ENCODE measurements at places on chromosomes 16 and 17.

- DNase-seq = no peak
These were observed 2.0 kb downstream of the PPP1R9B start for GRCh38 chr17:50148226-50149090.

DNA sequence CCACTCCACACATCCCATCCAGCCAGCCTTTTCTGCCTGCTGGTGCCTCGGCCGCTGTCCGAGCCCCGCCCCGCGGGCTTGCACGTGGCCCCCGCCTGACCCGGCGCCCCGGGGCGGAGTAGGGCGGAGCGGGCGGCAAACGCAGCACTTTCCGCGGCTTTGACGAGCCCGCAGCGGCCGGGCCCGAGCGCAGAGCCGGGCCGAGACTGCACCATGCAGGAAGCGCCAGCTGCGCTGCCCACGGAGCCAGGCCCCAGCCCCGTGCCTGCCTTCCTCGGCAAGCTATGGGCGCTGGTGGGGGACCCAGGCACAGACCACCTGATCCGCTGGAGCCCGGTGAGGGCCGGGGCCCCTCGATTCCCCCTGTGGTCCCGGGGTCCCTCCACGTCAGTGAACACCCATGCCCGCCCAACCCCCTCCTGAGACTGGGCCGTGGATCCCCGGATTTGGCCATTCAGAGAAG, at the start of gene HSF4:
TSS of gene HSF4 (plus strand) at position 147 of the 463 bp plus-strand sequence. CDS start at position 214, 67 bp downstream.
- peak; percentile 31 for DNase-seq

DNA sequence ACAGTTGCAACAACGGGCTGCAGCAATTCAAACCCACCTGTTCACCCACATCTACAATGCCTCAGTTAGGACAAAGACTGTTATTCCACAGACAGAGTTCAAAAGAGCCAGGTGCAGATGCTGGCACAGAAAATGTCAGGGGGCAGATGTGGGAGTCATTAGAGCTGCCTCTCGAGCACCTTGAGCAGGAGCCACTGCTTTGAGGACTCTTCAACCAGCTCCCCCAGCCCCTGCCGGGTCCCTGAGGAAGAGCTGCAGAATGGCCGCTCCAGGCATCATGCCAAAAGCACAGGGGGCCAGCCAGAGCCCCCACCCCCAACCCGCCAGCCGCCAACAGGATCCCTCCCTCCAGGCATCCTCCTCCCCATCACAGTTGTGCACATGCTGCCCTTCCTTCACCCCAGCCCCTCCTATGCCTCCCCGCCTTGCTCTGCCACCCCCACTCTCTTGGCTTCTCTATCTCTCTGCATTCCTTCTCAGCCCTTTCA, 20.8 kb downstream of the C17orf67 start:
- no peak for DNase-seq

DNA sequence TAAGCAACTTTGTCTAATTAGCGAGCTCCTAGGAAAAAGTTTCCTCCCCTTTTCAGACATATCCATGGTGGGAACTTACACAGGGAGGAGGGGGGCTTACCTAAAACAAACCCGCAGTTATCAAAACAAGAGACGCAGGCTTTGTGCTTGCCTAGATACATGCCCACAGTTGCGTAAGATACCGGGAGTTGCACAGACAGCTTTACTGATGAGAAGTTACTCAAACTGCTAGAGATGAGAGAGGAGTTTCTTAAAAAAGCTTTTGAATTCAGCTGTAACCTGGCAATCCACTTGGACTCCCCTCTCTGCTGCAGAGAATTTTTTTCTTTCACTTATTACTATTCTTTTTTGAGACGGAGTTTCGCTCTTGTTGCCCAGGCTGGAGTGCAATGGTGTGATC, 6.8 kb upstream of the ZP2 start:
- DNase-seq = no peak

DNA sequence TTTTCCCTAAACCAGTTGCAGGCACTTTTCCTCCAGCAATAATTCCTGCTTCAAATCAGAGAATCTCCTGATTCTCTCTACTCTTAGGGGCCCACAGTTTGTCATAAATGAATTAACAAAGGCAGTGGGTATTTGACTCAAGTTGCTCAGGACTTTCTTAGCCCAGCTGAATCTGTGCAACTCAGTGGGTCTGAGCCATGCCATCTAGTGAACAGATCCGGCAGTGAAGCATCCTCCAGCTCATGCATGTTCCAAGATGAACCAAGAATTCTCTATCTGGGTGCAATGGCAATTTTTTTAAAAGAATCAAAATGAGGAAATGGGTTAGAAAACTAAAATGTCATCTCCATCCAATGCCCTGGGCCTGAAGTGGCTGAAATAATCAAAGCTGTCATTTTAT, 575.2 kb upstream of the CDH11 start:
- no peak for DNase-seq

DNA sequence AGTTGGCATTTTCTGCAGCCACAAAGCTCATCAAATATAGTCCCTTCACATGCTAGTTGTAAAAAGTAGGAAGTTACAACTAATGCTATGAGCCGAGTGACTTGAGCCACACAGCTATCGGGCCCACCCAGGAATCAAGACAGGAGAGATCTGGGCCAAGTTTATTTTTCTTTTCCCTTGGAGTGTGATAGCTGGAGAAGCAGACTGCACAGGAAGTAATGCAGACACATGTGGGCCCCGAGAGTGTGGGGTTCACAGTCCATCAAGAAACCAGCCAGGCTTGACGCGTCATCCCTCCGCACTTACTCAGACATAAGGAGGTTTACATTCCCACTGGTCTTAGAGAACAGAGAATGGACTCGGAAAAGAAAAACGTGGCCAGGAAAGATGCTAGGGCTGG, 403.1 kb upstream of the CDH11 start:
- DNase-seq = no peak

- no peak for DNase-seq
These were observed 16.9 kb downstream of the GRIN2C start for GRCh38 chr17:74842599-74843351.

DNA sequence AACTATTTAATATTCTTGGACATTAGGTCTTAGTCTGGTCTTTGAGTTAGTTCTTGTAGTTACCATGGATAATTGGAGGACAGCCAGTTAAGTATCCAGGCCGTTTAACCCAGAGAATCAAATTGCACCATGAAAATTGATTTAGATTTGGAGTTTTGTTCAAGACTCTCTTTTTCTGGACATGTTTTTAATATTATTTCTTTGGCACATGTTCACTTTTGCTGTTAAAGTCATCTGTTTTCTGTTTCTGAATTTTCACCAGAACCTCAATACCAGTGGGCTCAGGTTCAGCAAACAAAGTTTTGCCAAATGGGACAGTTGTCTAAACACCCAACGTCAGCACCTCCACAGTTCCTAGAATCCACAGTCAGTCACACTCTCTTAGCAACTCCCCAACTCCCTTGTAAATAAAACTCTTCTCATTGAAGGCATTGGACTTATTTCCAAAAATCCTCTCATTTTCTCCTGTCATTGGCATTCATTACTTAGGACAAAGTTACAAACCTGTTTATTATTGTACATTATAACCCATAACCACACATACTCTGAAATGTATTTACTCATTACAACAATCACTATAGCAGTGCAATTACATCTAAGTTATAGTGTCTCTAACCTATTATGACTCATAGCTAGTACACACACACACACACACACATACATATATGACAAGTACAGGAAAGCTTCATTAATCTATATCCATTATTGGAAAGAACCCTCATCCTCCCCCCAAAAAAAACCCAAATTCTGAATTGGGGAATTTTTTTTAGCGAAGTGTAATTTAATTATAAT, 33.5 kb upstream of the DNAH9 start:
- peak; percentile 32 for DNase-seq

GRCh38 chr16:70432356-70432722, 6.6 kb downstream of the ST3GAL2 start:
- DNase-seq = no peak

DNA sequence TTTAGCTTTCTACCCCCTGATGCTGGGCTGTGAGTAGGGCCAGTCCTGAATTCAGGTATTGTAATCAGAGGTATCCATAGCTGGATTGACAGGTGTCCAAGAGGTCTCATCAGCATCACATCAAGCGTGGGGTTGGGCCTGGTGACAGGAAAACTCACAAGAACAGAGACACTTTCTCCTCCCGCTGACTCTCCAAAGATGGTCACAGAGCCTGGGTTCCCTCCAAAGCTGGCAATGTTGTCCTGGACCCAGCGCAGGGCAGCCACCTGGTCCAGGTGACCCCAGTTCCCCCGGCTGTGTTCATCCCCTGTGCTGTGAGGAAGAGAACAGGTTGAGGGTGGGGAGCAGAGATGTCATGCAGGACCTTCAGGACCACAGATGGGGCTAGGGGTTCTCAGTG, 11.7 kb downstream of the CES1 start:
- no peak for DNase-seq

- DNase-seq = no peak
These were observed 7.9 kb downstream of the CLUAP1 start for GRCh38 chr16:3508736-3509135.

GRCh38 chr17:72684405-72685020, 408.0 kb downstream of the SLC39A11 start:
- no peak for DNase-seq

DNA sequence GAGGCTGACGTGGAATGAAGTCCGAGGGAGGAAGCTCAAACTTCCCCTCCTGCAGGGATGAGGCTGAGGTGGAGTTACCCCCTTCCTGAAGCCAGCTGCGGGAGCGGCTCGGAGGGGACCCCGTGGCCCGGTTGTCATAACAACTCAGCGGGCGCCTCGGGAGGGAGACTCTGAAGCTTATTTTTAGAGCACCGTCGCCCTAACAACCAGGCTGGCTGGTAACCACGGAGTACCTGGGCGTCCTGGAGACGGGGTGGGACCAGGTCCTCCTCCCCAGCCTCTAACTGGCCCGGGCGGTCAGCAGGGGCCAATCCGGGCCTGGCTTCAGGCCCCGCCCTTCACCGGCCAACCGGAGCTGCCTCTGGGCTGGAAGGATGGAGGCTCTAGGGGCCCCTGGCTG, 27.7 kb downstream of the NECAB2 start:
- DNase-seq = no peak

DNA sequence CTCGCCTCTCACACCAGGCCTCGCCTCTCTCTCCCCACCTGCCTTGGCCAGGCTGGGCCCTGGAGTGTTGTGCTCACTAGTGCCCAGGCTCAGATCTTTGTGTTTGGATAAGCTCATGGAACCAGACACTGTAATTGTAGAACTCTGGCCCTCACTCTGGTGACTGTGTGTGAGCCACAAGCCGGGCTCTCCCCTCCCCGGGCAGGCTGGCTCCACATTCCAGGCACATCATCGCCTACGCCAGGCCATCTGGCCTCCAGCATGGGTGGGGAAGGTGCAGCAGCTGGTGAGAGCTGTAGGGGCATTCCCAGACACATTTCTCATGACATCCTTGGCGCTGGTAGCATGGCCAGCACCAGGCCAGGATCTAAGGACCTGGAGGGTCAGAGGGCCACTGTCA, 202.3 kb downstream of the RAB11FIP4 start:
- DNase-seq = no peak

DNA sequence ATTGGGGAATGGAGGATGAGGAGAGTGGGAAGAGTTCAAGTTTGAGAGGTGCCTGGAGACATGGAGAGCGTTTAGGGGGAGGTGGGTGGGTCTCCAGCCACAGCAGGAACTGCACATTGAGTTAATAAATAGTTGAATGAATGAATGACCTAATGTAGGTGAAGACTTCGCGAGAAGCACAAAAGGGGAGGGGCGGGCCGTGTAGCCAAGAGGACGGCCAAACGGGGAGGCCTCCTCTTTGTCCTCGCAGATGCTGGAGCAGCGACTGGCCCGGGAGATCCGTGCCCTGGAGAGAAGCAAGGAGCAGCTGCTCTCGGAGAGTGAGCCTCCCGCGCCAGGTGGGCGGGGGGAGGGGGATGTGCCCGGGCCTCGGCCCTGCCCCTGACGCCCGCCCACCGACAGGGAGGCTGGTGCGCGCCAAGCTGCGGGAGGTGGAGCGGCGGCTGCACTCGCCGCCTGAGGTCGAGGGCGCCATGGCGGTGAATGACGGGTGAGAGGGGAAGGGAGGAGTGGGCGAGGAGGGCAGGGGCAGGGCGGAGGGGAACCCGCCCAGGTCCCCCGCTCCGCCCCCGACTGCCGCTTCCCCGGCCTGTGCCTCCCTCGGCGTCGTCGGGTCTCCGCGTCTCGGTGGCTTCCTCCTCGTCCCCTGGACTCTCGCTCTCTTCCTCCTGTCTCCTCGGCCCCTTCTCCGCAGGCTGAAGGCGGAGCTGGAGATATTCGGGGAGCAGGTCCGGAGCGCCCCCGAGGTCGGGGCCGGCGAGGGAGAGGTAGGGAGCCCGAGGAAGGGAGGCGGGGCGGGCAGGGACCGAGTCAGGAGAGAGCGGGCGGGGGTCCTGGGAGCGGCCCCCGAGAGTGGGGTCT, 12.9 kb downstream of the SYCE1L start:
- DNase-seq = no peak

DNA sequence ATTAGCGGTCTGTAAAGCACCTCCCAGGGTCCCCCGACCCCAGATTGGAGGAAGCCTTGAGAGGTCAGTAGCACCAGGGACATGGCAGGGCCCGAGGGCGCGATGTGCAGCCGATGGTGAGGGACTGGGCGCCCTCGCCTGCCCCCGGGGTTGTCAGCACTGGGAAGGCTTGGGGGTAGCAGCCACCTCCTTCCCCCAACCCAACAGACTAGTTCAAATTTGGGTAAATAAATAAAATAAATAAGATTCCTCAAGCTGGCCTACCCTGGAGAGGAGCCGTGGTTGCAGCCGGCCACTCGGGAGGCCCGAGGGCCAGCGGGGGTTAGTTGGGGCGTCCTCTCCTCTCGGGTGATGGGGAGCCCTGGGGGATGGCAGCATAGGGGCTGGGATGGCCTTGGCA, 1.5 kb downstream of the C16orf92 start:
- no peak for DNase-seq

DNA sequence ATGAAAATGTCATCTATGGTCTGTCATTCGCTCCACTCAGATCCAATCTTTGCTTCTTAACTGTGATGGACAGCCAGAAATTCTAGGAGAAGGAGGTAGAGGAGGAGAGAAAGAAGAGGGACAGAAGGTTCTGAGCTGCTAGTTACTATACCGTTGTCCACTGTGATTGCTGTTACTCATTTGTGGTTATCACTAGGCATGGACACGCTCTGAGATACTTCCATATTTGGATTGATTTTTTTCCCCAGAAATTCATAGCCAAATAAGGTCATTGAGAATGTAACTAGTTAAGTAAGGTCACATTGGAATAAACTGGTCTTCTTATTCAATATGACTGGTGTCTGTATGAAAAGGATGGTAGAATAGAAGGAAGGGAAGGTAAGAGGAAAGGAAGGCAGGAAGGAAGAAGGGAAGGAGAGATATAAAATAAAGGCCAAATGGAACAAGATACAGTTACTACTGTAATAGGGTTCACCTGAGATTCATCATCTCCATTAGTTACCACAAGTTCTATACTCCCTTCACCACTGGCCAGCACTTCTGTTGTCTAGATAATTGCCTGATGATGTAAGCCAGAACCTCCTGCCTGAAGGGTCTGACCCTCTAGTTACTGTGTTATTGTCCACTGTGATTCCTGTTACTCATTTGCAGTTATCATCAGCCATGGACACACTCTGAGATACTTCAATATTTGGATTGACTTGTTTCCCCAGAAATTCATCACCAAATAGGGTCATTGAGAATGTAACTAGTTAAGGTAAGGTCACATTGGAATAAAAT, 2.9 kb downstream of the KRTAP9-7 start:
- no peak for DNase-seq
